Glutamatergic neuron (in vitro differentiated cells): ENCODE measurements at places on chromosomes 7 and 10.

GRCh38 chr10:72735288-72735936 is 43.5 kb downstream of the MCU start:
- no peak for DNase-seq

- DNase-seq: no peak
Measured at GRCh38 chr7:92755680-92756079, 80.7 kb downstream of the CDK6 start.

GRCh38 chr7:16359216-16359615 is 62.1 kb downstream of the CRPPA start:
- no peak for DNase-seq

DNA sequence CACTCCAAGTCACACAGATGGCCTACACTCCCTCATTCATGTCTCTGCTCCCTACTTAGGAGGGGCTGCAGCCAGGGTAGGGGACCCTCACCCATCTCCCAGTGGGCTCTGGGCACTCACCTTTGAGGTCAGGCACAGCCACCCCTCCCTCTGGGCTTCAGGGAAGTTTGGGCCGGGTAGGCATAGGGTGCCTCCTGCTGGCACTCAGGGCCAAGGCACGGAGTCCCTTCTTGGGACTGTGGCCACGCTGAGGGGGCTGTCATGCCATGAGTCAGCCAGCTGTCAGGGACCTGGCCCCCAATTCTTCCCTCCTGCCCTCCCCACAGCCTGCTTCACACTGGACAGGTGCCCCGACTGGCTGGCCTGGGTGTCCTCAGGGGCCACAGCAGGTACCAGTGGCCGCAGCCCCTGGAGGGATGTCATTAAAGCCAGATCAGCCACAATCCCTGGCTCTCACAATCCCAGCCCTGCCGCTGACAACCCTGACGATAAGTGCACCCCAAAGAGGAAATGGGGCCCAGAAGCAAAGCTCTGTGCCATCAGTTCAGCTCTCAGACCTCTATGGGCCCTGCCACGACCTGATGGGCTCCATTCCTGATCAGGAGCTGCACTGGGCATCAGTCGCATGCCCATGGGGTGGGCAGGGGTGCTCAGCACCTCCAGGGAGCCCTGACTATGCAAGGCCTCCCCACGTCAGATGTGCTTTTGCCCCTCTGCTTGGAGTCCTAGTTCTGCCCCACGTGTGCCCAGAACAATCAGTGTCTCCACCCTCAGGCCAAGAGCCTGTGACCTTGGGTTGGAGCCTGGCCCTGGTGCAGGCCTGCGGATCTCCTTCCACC is 34.1 kb upstream of the RET start:
- DNase-seq: no peak

DNA sequence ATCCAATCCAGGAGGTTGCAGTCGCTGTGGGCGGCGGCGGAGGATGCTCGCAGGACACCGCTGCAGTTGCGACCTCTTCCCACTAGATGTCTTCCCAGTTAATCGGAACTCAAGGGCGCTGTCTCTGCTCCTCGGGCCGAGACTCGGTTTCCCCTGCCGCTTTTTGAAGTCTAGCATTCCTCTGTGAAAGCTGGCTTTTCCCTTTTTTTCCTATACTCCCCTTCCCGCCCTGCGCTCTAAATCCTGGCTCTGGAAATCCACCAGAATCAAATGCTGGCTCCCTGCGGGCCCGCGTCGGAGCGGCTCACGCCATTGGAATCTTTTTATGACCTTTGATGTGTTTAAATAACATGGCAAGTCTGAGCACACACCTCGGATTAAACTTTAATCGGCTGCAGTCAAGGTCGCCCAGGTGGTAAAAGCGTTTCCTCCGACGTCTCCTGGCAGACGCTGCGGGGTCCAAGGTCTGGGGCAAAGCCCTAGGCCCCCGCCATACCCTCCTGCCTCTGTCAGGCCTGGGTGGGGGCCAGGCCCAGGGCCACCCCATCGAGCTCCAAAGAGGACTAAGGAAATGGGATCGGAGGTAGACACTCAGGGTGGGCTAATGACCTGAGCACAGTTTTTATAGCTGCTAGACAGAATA is 10.7 kb upstream of the HOXA13 start:
- DNase-seq: peak; percentile 80

DNA sequence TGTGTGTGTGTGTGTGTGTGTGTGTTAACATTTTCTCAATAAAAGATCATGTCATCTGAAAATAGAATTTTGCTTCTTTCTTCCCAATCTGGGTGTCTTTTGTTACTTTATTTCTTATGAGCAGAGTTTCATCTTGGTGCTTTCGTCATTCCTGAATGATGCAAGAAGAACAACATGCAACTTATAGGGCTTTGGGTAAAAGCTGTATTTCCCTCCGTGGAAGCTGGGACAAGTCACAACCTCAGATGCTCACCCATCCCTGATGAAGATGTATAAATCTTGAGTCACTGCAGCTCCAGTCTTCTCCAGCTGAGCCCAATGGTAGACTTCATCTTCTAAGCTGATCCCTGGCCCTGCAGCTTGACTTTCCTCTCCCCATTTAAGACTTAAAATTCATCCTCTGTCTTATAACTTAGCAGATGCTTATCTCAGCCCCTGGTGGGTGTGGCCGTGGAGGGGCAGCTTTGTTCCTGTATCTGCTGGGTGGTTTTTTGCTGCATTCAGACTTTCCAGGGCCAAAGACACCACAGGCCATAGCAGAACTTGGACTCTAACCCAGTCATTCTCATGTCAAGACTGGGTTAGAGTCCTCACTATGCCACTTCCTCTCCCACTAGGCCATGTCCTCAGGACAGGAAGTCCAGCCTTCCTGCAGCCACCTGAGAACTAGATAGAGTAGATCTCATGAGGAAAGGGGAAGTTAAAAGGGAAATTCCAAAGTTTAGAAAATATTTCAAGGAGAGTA is 356.4 kb downstream of the TNS3 start:
- no peak for DNase-seq

GRCh38 chr10:78170026-78170475 is 136.4 kb downstream of the RPS24 start:
- DNase-seq: no peak

DNA sequence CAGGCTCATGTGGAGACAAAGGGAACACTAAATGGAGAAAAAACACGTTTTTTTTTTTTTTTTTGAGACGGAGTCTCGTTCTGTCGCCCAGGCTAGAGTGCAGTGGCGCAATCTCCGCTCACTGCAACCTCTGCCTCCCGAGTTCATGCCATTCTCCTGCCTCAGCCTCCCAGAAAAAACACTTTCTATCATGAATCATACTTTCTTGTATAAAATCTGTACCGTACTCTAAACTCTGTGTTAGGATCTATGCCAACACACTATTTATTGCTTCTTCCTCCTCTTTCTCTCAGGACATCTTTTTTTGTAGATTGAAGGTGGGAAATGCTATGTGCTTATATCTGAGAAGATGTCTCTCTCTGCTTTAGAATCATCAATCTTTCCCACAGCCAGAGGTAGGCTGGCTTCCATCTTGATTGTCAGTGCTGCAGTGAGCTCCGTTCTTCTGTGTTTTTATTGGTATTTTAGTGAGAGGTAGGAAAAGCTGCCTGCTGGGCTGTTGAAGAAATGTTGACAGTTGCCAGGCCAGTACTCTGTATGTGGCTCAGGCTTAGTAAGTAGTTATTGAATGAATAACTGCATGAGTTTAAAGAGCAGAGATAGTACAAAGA is 101.1 kb downstream of the GPR85 start:
- no peak for DNase-seq

GRCh38 chr7:21064698-21065648 is 278.3 kb upstream of the SP8 start:
- DNase-seq: no peak

GRCh38 chr10:101393378-101393777 is 39.4 kb downstream of the BTRC start:
- DNase-seq: no peak

- DNase-seq: no peak
Measured at GRCh38 chr10:76190634-76191270, 759.3 kb downstream of the LRMDA start.

DNA sequence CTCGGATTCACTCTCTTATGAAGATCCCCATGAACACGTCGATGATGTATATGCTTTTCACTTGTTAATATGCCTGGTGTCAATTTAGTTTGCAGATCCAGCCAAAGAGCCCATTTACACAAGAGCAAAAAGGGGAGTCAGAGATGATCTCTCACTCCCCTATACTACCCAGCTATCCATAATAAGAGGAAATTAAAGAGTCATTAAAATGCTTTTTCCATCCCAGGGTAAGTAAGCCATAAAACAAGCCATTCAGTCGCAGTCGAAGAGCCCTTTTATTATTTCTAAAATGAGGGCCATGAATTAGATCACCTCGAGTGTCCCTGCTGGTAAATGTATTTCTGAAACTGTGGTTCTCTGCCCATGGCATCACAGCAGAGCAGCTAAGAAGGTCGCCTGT is 41.2 kb downstream of the CHCHD3 start:
- DNase-seq: no peak

GRCh38 chr7:55019191-55019690 is 424 bp downstream of the EGFR start:
- peak; percentile 54 for DNase-seq

DNA sequence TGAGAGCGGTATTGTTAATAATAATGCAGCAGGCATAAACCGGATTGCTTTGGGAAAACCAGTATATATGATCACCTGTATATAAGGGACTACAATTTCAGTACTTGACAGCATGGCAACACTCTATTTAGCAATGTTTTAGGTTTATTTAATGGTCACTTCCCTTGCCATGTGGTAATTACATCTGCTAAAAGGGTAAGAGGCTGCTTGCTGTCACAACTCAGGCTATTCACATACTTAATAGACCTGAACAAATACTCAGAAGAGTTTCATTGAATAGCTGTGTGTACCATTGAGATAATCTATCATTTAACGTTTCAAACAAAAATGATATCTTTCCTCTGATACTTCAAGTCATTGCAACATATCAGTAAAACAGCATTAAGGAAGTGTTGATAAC is 90.1 kb downstream of the PCDH15 start:
- DNase-seq: no peak

GRCh38 chr10:100913470-100913865 is 705 bp downstream of the SLF2 start:
- no peak for DNase-seq

DNA sequence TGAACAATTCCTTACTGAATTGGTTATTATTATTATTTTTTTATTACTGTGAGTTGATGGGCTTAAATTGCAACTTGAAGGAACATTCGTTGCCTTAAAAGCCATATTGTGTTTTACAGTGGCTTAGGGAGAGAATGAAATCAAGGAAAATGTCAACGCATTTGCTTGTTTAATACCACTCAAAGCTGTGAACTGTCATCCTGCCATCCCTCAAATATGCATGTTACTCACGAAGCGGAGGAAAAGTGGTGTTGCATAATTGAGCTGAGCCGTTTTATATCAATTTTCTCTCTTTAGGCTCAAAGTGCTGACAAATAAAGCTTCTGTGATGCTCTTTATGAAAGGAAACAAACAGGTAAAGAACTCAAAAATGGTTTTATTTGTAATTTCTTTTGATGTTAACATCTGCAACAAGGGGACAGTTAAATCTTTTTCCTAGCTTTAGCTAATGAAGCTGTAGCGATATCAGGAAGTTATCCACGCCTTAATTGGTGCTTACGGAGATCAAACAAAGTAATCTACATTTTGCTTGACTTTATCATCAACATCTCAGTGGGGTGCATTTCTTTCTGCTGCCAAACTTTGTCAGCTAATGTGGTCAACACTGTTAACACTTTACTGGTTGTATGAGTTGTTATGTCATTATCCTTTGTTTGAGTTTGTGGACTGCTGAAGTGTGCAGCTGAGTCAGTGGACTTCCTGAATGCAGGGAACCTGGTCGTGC is 33.1 kb downstream of the GLRX3 start:
- DNase-seq: no peak

GRCh38 chr7:95478272-95479037 is 7.3 kb upstream of the ASB4 start:
- DNase-seq: no peak

- DNase-seq: no peak
Measured at GRCh38 chr10:37860494-37861190, 3.2 kb upstream of the ZNF248 start.

- DNase-seq: no peak
Measured at GRCh38 chr7:130371046-130371445, 9.2 kb upstream of the CPA1 start.

DNA sequence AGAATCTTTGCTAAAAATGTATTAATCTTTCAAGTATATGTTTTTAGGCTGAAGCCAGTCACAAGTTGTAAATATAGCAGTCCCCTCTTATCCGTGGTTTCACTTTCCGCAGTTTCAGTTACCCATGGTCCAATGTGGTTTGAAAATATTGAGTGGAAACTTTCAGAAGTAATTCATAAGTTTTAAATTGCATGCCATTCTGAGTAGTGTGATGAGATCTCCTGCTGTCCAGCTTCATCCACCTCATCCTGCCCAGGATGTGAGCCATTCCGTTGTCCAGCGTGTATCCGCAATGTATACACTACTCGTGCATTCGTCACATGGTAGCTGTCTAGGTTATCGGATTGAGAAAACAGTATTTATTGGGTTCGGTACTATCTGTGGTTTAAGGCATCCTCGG is 12.2 kb downstream of the PDCD4 start:
- no peak for DNase-seq

GRCh38 chr7:40199076-40199802 is 64.4 kb downstream of the SUGCT start:
- DNase-seq: no peak

GRCh38 chr7:91264924-91265681 is 870 bp downstream of the FZD1 start:
- DNase-seq: peak; percentile 55

- no peak for DNase-seq
Measured at GRCh38 chr7:142709921-142710320, 39.4 kb upstream of the PRSS1 start.

DNA sequence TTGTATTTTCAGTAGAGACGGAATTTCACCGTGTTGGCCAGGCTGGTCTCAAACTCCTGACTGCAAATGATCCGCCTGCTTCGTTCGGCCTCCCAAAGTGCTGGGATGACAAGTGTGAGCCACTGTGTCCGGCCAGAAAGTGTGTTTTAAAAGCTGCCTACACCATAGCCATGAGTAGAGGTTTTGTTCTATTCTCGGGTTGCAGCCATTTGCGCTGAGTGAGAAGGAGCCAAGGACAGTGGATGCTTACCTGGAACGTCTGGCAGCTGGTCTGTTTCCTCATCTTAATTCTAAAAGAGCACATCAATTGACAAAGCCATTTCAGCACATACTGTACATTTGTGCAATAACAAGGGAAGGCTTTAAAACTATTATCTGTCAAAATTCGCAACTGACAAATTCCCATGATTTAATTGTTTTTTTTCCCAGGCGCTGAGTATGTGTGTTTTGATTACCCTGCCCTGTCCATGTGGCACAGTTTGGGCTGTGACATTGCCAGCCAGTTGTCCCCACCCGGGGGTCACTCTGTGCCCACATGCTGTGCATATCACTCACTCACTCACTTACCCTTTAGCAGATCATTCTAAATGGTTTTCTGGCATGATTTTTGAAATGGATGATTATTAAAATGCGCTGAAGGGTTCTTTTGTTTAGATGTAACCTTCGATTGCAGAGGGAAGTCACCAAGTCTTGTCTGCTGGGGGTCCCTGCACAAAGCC is 251.6 kb downstream of the CCDC3 start:
- no peak for DNase-seq

GRCh38 chr10:119446441-119447277 is 95.9 kb downstream of the RGS10 start:
- DNase-seq: no peak
